ENCODE measurements at places on chromosomes 6 and 20.

DNA sequence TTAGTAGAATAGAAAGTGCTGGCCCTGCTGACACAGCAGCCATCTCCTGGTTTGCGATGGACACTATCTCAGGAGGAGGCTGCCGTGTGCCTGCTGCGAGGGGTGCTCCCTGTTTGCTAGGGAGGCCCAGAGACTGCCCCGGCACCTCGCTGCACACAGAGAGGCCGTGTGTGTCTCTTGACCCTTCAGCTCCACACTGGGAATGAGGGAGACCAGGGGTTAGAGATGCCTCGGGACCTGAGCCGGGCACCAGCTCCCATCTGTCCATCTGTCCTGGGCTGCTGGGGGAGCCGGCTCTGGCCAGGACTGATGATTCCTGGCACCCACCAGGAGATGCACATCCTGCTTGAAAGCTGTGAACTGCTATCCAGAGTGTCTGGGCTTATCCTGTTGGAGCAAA lies 18.2 kb downstream of the PHACTR3 start:
- no peak for DNase-seq

- no peak for DNase-seq
Observed at GRCh38 chr6:167906899-167907298, 80.2 kb downstream of the AFDN start.

DNA sequence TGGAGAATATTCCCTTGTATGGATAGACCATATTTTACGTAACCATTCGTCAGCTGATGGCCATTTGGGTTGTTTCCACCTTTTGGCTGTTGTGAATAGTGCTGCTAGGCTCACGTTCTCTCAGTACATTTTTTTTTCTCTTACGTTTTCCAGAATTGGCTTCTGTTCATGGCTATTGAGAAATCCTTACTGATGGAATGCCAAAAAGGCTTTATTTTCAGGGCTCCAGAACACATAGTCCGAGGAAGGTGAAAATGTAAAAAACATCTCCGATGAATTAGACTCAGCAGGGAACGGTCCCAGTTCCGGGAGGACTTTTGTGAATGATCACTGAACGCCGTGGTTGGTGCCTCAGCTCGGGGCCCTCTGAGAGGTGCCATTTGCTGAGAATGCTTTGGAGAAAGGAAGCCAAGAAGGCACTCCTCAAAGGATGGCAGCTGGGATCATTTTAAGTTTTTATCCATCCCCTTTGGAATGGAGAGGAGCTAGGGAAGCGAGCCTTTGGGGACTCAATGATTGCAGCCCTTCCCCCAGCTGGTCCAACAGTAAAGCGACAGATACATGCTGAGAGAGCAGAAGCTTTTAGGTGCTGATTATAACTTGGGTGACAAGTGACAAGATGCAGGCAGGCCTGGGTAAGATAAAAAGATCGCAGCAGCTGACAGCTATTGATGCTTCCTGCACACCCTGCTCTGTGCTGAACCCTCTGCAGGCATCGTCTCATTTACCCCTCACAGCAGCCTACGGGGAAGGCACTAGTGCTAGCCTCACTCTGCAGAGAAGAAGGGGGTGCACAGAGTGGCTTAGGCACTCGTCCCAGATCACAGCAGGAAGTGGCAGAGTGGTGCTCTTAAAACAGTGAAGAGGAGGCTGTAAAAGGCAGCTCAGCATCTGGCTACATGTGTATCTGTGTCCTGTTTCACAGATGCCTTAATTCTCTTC lies 133.4 kb upstream of the KCNG1 start:
- DNase-seq, result no peak

- DNase-seq, result no peak
Observed at GRCh38 chr6:25295651-25296050, 16.5 kb downstream of the CARMIL1 start.

DNA sequence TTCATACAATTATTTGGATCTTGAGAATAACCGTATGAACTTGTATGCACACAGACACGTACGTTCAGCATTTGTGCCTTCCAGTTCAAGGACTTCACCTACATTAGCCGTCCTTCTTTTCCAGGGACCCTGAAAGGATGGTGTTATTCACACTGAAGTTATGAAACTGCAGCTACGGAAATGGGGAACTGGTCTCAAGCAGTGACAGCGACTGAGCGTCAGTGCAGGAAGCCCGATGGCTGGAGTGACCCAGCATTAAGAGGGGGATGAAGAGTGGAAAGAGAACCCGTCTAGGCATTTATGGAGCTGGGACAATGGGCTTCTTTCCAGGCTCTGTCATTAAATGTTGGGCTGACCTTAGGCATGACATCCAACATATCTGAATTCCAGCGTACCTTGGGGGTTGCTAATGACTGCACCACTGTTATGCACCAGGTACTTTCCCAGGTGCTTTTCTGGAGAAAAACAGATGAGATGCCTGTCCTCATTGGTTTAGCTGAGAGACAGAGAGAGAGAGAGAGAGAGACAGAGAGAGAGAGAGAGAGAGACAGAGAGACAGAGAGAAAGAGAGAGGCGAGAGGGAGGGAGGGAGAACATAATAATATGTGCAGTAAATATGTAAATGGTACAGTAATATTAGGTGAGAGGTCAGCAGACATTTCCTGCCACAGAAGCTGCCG lies 204.7 kb upstream of the EXOC2 start:
- no peak for DNase-seq

DNA sequence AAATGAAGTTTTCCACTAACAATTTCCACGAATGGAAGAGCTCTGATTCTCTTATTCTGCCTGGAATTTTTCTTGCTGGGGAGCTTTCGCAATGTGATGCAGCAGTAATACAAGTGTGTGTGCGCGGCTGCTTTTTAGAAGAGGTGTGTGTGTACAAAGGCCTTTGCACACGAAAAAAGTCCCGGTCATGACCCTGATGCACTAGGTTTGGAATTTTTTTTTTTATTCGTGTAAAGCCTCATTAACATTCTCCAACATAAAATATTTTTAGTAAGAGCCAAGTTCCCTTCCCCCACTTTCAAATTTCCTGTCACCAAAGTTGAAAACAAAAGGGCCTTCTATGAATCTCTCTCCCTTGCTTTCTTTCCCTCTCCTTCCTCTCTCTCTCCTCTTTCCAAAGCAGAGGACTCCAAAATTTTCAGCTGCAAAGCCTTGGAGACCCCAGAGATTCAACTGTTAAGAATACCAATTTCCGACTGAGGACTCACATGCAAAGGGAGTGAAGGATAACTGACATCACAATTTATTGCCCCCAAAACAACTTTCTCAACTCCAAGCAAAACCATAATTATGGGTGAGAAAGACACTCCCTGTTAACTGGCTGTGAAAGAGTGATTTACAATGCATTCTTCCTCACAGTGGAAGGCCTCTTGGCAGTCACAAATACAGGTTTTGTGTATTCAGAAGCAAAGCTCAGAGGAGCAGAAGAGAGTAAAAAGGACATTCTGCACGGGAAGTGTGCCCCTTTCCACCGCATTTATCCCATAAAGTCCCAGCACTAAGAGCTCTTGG lies 421.2 kb upstream of the JARID2 start:
- DNase-seq, result no peak

GRCh38 chr6:38404900-38405556 lies 234.7 kb downstream of the BTBD9 start:
- no peak for DNase-seq

All from SJCRH30 (cell line).